ENCODE measurements at places on chromosomes 1 and 21.

DNA sequence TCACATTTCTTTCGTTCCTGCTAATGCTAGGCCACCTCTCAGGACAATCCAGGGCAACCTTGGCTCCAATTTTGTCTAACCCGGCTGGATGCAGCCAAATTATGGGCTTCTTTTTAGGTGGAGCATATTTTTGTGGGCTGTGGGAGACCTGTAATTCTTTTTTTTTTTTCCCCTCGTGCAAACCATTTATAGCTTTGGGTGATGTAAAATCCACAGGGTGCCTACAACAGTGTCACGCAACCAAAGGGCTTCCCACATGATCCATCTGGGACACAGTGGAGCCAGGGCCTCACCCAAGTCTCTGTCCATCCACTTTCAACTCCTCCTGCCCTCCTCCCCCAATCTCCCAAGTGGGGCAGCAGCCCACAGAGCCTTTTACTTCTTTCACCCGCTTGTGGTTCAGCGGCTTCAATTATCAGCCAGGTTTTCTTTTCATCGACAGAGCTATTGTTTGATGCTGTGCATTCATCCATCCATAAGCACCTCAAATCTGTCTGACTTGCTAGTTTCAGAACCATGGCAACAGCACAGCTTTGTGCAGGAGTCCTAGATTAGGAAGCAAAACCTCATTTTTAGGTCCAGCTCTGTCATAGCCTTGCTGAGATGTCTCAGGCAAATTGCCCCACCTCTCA is 10.0 kb upstream of the OVAAL start:
- no peak for DNase-seq

DNA sequence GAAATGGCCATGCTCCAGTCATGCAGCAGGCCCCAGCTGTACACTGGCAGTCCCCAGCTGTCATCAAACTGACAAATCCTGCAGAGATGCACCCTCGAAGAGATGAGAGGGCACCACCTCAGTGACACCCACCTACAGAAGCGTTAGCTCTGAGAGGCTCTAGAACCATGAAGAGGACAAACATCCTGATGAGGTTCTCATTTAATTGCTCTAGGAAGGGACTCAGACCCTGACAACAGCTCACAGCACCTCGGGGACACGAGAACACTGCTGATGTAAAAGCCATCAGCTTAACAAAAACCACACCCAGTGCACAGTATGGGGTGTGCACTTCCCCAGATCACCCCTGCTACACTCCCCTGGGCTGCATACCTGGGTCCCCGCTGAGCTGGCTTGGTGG is 3.4 kb downstream of the ZNF496 start:
- DNase-seq = no peak

DNA sequence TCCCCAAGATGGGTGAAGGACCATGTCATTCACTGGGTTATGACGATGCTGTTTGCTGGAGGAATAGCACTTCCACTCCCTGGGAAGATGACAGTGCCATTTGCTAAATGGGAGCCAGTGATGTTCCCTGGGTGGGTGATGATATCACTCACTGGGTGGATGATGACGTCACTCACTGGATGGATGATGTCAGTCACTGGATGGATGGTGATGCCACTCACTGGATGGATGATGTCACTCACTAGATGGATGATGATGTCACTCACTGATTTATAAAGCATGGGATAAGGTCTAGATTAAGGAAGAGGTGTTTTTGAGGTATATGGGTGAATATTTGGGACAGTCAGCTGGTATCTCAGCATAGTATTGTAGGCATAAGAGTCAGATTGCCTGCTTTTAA is 457.2 kb downstream of the AJAP1 start:
- no peak for DNase-seq

GRCh38 chr21:42009018-42009830 is 936 bp downstream of the ZBTB21 start:
- peak; percentile 13 for DNase-seq

DNA sequence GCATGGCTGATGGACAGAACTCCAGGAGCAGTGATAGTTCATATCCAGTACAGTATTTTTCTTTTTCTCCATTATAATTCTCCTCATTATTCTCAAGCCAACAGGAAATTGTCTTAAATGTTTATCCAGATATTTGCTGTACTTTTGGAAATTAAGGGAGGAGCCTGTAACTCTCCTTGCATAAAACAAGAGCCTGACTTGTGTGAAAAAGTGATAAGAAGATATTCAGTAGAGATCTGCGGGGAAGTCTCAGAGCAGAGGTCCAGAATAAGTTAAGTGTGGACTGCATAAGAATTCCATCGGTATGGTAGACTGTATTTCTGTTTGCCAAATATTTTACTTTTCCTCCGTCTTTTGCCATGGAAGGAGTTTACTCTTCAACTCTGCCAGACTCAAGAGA is 70.2 kb downstream of the BACH1 start:
- no peak for DNase-seq
